ENCODE measurements at places on chromosomes 7 and 10. TPM values are rescaled to one million over a fixed set of nuclear protein-coding genes. Genes with fewer than 3 reads are reported as not detected.

DNA sequence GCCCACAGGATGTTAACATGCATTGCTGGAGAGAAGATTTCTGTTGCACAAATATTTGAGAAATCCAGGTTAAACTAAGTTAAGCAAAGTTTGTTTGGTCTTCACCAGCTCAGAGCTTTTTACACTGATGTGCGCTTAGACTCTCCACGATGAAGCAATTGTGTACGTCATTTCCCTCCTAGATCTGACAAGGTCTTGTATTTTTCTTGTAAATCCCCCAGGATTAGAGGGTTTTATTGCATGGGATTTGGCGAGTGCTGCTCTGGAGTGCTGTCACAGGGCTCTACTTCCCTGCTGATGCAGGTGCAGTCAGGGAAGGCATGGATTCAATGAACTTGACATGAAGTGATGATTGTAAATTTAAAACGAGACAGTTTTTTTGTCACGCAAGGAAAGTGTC, 173.3 kb downstream of the PDE1C start:
- no peaks in the 10 kb centered on the region for H3K4me1 ChIP-seq
- H3K27ac ChIP-seq, result no peak overlapping the region
- no peaks in the 10 kb centered on the region for H3K36me3 ChIP-seq
- H3K4me3 ChIP-seq, result no peak overlapping the region

- no peaks in the 10 kb centered on the region for H3K4me1 ChIP-seq
- H3K27me3 ChIP-seq, result no peaks in the 10 kb centered on the region
- H3K4me3 ChIP-seq, result no peak overlapping the region
- no peaks in the 10 kb centered on the region for H3K36me3 ChIP-seq
- no peak for DNase-seq
Measured at GRCh38 chr7:117800406-117800805, 72.8 kb downstream of the CTTNBP2 start.

Gene TMEM236
- not detected for polyA plus RNA-seq

Gene ABCB1
- polyA plus RNA-seq, result 2.0 TPM

Gene KCNH2
- polyA plus RNA-seq, result 6.4 TPM

All from SK-N-SH (cell line).